ENCODE measurements at places on chromosomes 7 and 10.

- DNase-seq = no peak
Measured at GRCh38 chr10:31974434-31975124, 45.9 kb upstream of the ARHGAP12 start.

- DNase-seq = no peak
Measured at GRCh38 chr7:140881507-140882228, 43.1 kb downstream of the BRAF start.

DNA sequence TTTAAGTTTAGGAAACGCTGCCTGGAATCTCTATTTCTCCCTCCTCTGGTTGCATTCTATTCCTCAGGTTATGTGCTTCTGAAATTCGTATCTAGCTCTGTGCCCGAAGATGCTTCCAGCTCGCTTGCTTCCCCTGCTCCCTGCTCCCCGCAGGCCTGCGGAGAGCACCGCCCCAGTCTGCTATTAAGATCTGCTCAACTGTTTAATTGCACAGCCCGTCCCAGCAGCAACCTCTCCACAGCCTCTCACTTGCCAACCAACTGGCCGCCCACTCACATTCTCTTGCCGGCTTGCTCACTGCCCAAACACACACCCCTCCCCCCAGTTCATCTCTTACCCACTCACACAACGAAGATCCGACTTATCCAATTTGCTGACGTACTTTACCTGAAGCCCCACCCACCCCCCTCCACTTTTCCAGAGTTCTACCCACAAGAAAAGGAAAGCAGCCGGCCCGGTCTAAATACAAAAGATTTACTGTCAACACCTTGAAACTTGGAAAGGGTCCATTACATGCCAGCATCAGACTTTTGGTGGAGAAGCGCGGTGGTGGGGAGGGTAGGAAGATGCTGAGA lies 167.3 kb upstream of the KLF14 start:
- DNase-seq = no peak

- no peak for DNase-seq
Measured at GRCh38 chr7:47669178-47669891, 87.4 kb upstream of the TNS3 start.

GRCh38 chr7:88927-89231 lies 103.5 kb upstream of the FAM20C start:
- no peak for DNase-seq

GRCh38 chr7:22295402-22296264 lies 61.3 kb downstream of the RAPGEF5 start:
- DNase-seq = no peak

DNA sequence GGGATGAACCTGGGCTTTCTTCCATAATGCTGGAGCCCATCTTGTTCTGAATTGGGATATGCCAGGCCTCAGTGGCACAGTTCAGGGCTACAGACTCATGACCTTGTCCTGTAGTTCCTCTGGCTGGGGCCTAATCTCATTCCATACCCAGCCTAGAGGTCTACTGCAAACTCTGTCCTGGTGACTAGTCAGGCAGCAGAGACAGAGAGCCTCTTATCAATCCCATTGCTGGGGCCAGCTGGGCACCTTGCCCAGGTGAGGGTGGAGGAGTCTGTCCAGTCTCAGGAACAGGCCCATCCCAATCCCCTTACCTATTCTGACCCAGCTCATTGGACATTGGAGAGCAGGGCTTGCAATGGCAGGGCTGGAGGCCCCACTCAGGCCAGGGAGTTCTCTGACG lies 28.0 kb upstream of the COMTD1 start:
- DNase-seq = no peak

GRCh38 chr7:117479225-117480054 lies at the start of gene CFTR:
Gene CFTR, plus strand, starts transcription at chr7:117480025. Its CDS starts 70 bp downstream, at chr7:117480095.
- DNase-seq = no peak

Measured in NCI-H524 (cell line).